Calu3 (cell line): ENCODE measurements at places on chromosomes 6 and 20. TPM values are rescaled to one million over a fixed set of nuclear protein-coding genes. Genes with fewer than 3 reads are reported as not detected.

- H3K4me3 ChIP-seq = no peak overlapping the region
- H3K4me1 ChIP-seq = peaks cover 8% of the 10 kb centered on the region
- DNase-seq = peak; percentile 36
- peaks cover 9% of the 10 kb centered on the region for H3K36me3 ChIP-seq
- peaks cover 15% of the 10 kb centered on the region for H3K27me3 ChIP-seq
Measured at GRCh38 chr20:64279826-64280459, 24.4 kb downstream of the PCMTD2 start.

TOX2 gene
- total RNA-seq = not detected in 2 replicates

DNA sequence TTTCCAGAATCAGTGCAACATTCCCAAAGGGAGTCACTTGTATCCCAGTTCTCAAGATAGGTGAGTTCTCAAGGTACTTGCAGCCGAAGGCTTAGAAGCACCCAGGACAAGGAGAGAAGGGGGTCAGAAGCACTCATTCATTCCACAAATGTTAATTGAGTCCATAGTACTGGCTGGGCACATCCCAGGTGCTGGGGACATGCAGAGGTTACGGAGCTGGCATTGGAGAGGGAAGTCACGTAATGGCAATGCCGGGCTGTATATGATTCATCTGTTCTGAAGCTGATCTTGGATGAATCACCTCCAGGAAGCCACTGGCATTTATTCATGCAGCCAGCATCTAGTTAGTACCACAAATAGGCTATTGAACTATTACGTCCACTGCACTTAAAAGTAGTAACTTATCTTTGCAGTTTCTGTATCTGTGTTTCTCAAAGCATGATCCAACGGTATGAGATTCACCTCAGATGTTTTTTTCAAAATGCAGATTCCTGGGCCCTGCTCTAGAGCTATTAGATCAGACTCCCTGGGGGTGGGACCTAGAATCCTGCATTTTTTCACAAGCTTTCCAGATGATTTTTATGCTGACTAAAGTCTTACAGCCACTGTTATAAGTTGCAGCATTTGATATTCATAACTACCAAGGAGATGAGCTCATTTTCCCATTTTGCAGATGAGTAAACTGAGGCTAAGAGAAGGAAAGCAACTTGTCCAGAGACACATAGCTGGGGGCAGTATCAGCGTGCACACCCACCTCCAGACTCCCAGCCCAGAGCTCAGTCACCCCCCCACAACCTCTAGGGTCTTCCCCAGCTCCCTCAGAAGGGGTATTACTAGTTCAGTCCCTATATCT is 44.1 kb upstream of the ID1 start:
- peaks cover 100% of the 10 kb centered on the region for H3K36me3 ChIP-seq
- peaks cover 64% of the 10 kb centered on the region for H3K4me1 ChIP-seq
- no peaks in the 10 kb centered on the region for H3K27me3 ChIP-seq
- peak; percentile 87 for DNase-seq
- peak overlapping the region; percentile 98 for H3K27ac ChIP-seq

DNA sequence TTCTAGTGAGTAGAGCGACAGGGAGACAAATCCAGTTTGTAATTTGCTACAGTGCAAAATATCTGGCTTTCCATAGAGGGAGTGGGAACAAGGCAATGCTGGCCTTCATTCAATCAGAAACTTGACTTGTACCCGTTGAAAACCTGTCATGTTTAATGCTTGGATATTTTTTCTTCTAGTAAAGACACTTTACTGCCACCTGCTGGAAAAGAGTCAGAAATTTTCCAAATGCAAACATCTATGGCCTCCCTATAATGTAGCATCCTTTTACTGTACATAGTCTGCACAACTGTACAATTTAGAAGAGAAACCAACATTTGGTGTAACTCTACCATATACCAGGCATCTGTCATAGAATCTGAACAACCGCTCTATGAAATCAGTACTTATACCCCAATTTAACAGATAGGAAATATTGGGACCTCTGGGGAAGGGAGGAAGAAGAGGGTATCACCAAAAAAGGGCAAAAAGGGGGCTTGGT is 16.7 kb upstream of the TBC1D20 start:
- H3K36me3 ChIP-seq = peaks cover 51% of the 10 kb centered on the region
- no peak overlapping the region for H3K4me3 ChIP-seq
- no peaks in the 10 kb centered on the region for H3K27me3 ChIP-seq
- peak; percentile 23 for DNase-seq
- peak overlapping the region; percentile 35 for H3K27ac ChIP-seq

DNA sequence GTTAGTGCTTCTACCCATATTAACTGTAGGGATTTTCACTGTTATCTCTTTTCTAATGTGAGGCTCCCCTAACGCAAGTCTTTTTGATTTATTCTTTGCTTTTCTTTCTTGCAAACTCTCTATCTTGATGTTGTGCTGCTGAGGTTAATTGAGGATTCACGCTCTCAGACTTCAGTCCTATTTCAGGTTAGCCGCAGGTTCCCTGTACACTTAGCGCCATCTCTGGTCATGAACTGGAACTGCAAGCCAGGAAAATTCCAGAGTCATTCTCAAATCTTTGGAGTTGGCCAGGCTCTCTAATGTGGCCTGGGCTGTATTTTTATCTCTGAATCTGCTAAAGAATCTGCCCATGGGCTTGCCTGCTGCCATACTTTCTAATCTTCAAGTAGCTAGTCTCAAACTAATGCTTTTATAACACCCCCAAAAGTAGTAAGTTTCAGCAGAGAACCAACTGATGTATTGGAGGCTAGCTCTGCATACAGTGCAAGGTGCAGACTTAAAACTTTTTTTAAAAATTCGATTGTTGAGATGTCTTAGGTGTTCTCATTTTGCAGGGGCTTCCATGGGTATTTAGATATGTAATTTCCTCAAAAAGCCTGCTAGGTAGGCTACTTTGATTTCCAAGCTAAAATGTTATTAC is 91.1 kb upstream of the OPRM1 start:
- no peaks in the 10 kb centered on the region for H3K4me1 ChIP-seq
- peak; percentile 35 for DNase-seq
- no peak overlapping the region for H3K27ac ChIP-seq
- H3K36me3 ChIP-seq = no peaks in the 10 kb centered on the region
- H3K27me3 ChIP-seq = no peaks in the 10 kb centered on the region

DNA sequence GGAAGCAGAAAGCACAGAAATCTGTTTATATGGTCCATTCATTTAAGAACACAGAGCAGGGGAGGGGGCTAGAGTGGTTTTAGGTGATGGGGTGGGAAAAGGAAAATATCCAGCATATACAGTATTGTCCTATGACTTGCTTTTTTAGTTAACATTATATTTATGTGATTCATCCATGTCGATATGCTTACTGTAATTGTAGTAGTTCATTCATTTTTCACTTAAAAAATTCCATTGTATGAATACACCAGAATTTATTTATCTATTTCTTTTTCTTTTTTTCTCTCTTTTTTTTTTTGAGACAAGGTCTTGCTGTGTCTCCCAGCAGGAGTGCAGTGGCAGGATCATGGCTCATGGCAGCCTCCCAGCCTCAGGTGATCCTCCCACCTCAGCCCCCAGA is 9.6 kb upstream of the PRIM2 start:
- no peak overlapping the region for H3K27ac ChIP-seq
- H3K27me3 ChIP-seq = no peaks in the 10 kb centered on the region
- H3K4me3 ChIP-seq = no peak overlapping the region
- H3K36me3 ChIP-seq = no peaks in the 10 kb centered on the region

DNA sequence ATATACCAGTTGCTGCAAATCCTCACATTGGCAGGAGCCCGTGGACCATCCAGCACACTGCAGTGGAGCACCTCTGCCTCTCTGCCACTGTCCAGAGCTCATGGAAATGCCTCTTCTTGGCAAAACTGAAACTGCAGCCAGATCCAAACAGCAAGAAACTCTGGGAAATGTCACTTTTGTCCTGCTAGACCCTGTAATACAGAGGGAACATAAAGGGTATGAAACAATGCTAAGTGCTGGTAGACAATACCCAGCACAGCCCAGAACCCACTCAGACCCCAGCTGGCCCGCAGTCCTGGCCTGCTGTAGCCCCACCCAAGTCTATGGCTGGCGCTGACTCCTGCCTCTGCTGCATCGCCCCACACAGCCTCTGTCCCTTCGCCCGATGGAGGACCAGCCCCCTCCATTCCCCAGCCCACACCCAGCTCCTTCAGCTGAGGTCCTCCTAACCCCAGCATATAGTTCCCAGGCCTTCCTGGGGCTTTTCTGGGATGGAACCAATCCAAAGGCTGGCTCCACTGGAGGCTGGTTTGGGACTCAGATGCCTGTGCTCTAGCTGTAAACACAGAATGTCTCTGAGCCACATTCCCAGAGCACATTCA is 242.5 kb downstream of the LRFN2 start:
- no peak for DNase-seq
- H3K4me1 ChIP-seq = no peaks in the 10 kb centered on the region
- peaks cover 47% of the 10 kb centered on the region for H3K27me3 ChIP-seq
- no peaks in the 10 kb centered on the region for H3K36me3 ChIP-seq

OR2H2 gene
- total RNA-seq = not detected in 2 replicates

ZKSCAN8 gene
- total RNA-seq = 23.2 and 27.5 TPM in 2 replicates

SMLR1 gene
- total RNA-seq = not detected in 2 replicates
